ENCODE measurements at places on chromosomes 11 and 22.

DNA sequence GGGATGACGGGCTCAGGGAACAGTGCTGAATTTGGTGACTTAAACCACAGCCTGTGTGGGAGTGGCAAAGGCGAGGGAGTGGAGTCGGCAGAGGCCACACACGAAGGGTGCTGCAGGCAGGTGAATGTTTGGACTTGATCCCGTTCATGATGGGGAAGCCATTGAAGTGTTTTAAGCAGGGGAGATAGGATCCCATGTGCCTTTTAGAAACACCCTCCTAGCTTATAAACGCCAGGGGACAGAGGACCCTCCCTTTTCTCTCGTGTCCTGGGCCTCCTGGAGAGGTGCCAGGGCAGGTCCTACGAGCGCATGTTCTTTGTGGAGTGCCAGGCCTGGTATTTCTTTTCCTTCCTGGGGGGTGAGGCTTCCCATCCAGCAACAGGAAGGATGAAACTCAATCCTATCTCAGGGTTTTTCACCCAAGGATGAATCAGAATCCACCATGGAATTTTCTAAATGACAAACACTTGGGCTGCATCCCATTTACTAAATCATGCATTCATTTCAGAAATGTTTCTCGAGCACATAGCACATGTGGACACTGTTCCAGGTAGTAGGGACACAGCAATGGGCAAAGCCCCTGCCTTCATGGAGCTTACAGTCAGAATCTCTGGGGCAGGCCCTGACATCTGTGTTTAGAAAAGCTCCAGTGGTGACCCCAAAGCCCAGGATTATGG lies 59.6 kb downstream of the CHRDL2 start:
- peak overlapping the region; percentile 88 for H3K27ac ChIP-seq
- H3K4me1 ChIP-seq = no peaks in the 10 kb centered on the region
- DNase-seq = peak; percentile 39
- no peaks in the 10 kb centered on the region for H3K27me3 ChIP-seq
- H3K4me3 ChIP-seq = no peak overlapping the region

- H3K27ac ChIP-seq = peak within 1 kb of the TSS; percentile 36
- peak within 1 kb of the TSS; percentile 46 for H3K4me3 ChIP-seq
- no peaks in the 10 kb centered on the region for H3K36me3 ChIP-seq
- peak; percentile 64 for DNase-seq
These were observed at the start of gene CREB3L1 for GRCh38 chr11:46277622-46278386. Gene CREB3L1, plus strand, starts transcription at chr11:46277662. Its CDS starts 450 bp downstream, at chr11:46278112.

GRCh38 chr11:14361951-14362350 lies 3.0 kb upstream of the RRAS2 start:
- H3K4me1 ChIP-seq = peaks cover 14% of the 10 kb centered on the region
- H3K27ac ChIP-seq = no peak overlapping the region
- no peaks in the 10 kb centered on the region for H3K27me3 ChIP-seq
- no peak for DNase-seq
- H3K36me3 ChIP-seq = no peaks in the 10 kb centered on the region
- no peak overlapping the region for H3K4me3 ChIP-seq

GRCh38 chr11:130087294-130087926 lies 17.7 kb downstream of the APLP2 start:
- H3K27me3 ChIP-seq = no peaks in the 10 kb centered on the region
- H3K4me3 ChIP-seq = no peak overlapping the region
- H3K36me3 ChIP-seq = no peaks in the 10 kb centered on the region
- no peak overlapping the region for H3K27ac ChIP-seq

GRCh38 chr11:41982975-41983374 lies 523.5 kb upstream of the LRRC4C start:
- H3K36me3 ChIP-seq = no peaks in the 10 kb centered on the region
- DNase-seq = no peak
- H3K4me3 ChIP-seq = no peak overlapping the region
- no peaks in the 10 kb centered on the region for H3K4me1 ChIP-seq

DNA sequence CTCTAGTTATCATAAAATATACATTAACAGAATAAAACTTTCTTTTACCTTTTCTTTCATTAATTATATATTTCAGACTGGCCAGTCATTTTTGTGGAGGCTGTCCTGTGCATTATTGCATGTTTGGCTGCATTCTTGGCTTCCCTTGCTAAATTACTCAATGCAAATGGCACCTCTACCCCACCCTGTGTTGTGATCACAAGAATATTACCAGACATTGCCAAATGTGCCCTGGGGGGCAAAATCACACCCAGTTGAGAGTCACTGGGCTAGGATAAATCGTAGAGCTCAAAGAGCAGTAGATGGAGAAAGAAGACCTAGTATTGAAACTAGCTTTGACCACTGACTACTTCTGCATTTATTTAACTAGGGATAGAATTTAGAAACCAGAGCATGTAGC lies 1257.8 kb upstream of the TENM4 start:
- no peak overlapping the region for H3K27ac ChIP-seq
- H3K36me3 ChIP-seq = no peaks in the 10 kb centered on the region
- no peak for DNase-seq
- H3K4me3 ChIP-seq = no peak overlapping the region
- H3K4me1 ChIP-seq = no peaks in the 10 kb centered on the region

DNA sequence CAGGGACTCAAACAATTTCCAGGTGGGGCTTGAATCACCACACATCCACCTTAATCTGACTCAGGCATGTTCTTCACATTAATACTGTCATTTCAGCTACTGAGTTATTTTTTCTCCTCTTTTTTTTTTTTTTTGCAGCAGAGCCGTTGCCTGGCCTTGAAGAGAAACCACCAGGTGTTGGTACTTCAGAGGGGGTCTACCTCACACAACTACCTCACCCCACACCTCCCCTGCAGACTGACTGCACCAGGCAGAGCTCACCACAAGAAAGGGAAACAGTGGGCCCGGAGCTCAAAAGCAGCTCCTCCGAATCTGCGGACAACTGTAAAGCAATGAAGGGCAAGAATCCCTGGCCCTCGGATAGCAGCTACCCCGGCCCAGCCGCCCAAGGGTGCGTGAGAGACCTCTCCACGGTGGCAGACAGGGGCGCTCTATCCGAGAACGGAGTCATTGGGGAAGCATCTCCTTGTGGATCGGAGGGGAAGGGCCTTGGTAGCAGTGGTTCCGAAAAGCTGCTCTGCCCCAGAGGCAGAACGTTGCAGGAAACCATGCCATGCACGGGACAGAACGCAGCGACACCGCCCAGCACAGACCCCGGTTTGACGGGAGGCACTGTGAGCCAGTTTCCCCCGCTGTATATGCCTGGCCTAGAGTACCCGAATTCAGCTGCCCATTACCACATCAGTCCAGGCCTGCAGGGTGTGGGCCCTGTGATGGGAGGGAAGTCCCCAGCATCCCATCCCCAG lies 15.1 kb upstream of the SLC25A18 start:
- H3K27ac ChIP-seq = no peak overlapping the region
- H3K4me1 ChIP-seq = no peaks in the 10 kb centered on the region
- H3K4me3 ChIP-seq = no peak overlapping the region

DNA sequence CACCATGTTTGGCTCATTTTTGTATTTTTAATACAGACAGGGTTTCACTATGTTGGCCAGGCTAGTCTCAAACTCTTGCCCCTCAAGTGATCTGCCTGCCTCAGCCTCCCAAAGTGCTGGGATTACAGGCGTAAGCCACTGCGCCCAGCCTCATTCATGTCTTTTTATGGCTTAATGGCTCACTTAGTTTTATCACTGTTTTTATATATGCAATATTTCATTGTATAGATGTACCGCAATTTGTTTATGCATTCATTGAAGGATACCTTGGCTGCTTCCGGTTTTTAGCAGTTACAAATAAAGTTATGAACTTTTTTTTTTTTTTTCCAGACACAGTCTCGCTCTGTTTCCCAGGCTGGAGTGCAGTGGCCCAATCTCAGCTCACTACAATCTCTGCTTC lies 5.5 kb upstream of the TCN2 start:
- H3K27me3 ChIP-seq = no peaks in the 10 kb centered on the region
- H3K27ac ChIP-seq = no peak overlapping the region
- DNase-seq = no peak
- no peaks in the 10 kb centered on the region for H3K36me3 ChIP-seq

DNA sequence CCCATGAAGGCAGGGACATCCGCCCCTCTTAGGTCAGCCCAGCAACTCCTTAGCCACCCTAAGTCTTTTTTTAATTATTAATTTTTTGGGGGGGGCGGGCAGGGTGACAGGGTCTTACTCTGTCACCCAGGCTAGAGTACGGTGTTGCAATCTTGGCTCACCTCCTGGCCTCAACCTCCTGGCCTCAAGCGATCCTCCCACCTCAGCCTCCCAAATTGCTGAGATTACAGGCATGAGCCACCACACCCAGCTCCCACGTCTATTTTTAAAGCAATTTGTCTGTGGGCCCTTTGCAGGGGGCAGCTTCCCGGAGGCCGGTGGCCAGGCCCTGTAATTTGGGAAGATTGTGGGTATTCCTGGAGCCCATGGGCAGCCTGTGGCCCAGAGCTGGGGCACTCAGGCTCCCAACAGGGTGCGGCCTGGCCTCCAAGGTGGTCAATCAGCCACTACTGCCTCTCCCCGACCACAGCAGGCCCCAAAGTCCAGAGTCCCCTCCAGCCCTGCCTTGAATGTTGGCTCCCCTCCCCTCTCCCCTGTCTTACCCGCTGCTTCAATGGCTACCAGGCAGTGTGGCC lies 27.2 kb downstream of the CREB3L1 start:
- peaks cover 8% of the 10 kb centered on the region for H3K27me3 ChIP-seq
- no peak for DNase-seq
- H3K4me3 ChIP-seq = no peak overlapping the region
- H3K36me3 ChIP-seq = no peaks in the 10 kb centered on the region
- H3K27ac ChIP-seq = no peak overlapping the region

- H3K36me3 ChIP-seq = no peaks in the 10 kb centered on the region
- H3K27me3 ChIP-seq = no peaks in the 10 kb centered on the region
- no peak for DNase-seq
- H3K4me3 ChIP-seq = no peak overlapping the region
- H3K27ac ChIP-seq = no peak overlapping the region
These were observed 955.6 kb downstream of the OPCML start for GRCh38 chr11:132576706-132577105.

DNA sequence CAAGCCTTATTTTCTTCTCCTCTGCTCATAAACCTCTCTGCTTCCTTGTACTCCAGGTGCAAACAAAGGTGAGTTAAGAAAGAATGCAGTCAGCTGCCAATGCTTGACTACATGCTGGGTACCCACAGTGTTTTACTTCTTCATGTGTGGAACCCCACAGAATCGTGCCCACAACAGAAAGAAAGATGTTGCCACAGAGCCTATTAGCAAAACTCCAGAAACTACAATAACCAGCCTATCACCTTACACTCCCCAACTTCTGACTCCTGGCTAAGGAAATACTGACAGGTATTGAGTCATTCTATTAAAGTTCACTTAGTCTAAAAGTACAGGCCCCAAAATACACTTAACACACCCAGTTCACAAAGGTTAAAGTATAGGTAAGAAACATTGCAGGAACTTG lies 56.9 kb upstream of the CCDC89 start:
- no peaks in the 10 kb centered on the region for H3K27me3 ChIP-seq
- H3K27ac ChIP-seq = no peak overlapping the region
- no peak for DNase-seq
- H3K4me1 ChIP-seq = peaks cover 30% of the 10 kb centered on the region
- H3K4me3 ChIP-seq = no peak overlapping the region

GRCh38 chr22:41845380-41846267 lies 12.7 kb downstream of the SREBF2 start:
- DNase-seq = no peak
- no peak overlapping the region for H3K4me3 ChIP-seq
- no peak overlapping the region for H3K27ac ChIP-seq
- H3K36me3 ChIP-seq = no peaks in the 10 kb centered on the region
- peaks cover 7% of the 10 kb centered on the region for H3K4me1 ChIP-seq

DNA sequence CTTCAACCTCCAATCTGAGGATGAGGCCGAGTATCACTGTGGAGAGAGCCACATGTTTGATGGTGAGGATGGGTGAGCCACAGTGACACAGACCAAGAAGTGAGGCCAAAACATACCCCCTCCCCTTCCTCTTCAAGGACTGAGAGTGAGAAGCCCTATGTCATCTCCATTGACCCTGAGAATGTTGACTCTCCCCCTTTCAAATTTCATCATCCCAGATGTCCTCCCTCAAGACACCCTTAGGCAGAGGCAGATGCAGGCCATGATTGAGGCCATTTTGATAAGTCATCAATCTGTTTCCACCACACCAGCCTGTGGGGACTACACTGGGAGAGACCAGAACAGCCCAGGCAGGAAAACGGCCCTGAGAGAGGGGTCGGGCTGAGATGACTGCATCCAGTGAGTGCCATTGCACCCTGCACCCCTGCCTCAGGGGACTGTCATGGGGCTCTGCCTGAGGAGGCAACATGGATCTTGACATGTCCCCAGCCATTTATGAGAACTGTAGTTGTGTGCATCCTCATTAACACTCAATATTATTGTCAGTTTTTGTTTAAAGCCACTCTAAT lies 84.2 kb upstream of the IGLL5 start:
- H3K36me3 ChIP-seq = no peaks in the 10 kb centered on the region
- H3K4me3 ChIP-seq = no peak overlapping the region
- no peaks in the 10 kb centered on the region for H3K27me3 ChIP-seq

DNA sequence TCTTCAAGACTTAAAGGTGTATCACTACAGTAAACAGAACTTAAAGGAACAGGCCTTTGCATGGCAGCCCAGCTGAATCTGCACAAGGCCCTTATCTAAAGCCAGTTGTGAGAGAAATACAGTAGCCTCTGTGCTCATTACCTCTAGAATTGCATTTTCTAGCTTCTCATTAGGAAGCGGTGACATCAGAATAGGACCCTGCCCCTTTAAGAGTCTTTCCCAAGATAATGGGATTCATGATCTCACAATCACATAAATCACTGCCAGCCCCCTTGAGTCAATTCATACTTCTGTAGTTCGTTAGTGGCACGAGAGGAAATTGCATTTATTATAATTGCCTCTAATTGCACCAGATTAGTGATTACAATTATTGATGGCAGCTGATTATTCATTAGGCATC lies 170.3 kb downstream of the NTM start:
- H3K36me3 ChIP-seq = no peaks in the 10 kb centered on the region
- H3K27ac ChIP-seq = no peak overlapping the region
- H3K4me3 ChIP-seq = no peak overlapping the region
- DNase-seq = no peak
- H3K27me3 ChIP-seq = peaks cover 2% of the 10 kb centered on the region
- H3K4me1 ChIP-seq = no peaks in the 10 kb centered on the region

DNA sequence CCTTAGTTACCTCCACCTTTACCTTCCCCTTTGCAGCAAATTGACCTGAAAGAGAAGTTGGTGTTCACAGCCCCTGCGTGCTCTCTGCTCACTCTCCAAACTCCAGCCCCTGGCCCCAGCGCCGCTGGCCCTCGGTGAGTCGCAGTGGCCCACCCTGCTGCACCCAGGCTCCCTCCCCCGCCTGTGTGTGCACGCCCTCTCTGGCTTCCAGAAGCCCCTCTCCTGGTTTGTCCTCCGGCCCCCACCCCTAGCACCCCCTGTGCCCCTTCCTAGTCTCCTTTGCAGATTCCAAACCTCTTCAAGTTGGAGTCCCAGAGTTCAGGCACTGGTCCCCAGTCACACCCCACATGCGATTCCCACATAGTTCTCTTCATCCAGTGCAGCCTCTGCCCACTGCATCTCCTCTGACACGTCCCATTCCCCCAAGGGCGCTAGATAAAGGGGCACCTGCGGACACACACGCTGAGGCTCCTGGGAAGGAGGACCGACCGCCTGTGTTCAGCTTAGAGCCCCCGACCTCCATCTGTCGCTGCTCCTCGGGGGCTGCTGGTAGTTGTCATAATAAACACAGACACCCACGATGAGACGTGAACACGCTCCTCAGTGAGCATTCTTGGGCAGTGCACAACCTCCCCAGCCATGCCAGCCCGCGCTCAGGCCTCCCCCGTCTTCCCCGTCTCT lies 1.5 kb upstream of the PHRF1 start:
- H3K27me3 ChIP-seq = no peaks in the 10 kb centered on the region
- H3K4me1 ChIP-seq = peaks cover 30% of the 10 kb centered on the region
- H3K4me3 ChIP-seq = peak overlapping the region; percentile 89

All from tibial artery (tissue), 4 donors.